Hematopoietic multipotent progenitor cell treated with erythropoietin and hydrocortisone succinate and interleukin-3 and kit ligand, for 8 days (in vitro differentiated cells): ENCODE measurements at places on chromosomes 3 and 15.
A peak's percentile ranks its signal among the peaks of the same experiment; 100 is the strongest.

GRCh38 chr3:164852866-164853265 lies 225.4 kb downstream of the SI start:
- no peak for DNase-seq

- no peak for DNase-seq
These were observed 25.7 kb downstream of the ACAA1 start for GRCh38 chr3:38111201-38111600.

DNA sequence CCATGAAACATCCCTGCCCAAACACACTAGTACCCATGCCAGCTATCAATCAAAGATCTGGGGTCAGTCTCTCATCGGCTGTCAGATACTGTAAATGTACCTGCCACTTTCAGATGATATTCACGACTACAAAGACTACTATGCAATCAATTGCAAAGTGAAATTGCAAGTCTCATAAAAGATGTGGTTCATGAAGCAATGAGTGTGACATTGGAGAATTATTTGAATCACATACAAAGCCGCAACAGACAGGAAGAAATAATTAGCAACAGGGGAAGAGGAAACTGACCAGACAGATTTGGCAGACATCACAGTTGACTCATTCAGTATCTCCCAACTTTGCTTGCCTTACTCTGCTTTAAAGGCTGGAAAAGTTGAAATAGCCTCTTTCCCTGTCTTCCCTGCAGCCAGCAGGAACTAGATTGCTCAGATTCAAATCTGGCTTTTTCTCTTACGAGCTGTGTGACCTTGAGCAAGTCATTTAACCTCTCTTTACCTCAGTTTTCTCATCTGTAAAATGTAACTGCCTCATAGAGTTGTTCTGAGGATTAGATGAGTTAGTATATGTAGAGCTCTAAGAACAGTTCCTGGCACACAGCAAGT lies 95.7 kb upstream of the C3orf80 start:
- DNase-seq: no peak

DNA sequence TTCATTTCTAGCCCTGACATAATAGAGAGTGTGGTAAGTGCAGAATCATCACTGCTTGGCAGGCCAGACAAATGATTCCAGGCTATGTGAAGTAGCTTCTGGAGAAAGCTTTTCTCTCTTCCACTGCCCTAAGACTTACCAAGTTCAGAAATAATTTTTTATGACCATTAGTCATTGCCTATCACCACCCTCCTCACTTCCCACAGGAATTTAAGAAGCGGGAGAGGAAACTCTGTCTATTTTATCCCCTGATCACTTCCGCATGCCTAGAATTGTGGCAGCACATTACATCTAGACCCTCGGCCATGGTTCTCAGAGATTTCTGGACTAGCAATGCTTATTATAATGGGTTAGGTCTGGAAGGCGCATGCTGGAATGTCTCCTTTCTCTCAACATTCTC lies 397.8 kb upstream of the NR2F2 start:
- no peak for DNase-seq

- DNase-seq: no peak
These were observed 128.9 kb downstream of the ZIC1 start for GRCh38 chr3:147538034-147538433.

DNA sequence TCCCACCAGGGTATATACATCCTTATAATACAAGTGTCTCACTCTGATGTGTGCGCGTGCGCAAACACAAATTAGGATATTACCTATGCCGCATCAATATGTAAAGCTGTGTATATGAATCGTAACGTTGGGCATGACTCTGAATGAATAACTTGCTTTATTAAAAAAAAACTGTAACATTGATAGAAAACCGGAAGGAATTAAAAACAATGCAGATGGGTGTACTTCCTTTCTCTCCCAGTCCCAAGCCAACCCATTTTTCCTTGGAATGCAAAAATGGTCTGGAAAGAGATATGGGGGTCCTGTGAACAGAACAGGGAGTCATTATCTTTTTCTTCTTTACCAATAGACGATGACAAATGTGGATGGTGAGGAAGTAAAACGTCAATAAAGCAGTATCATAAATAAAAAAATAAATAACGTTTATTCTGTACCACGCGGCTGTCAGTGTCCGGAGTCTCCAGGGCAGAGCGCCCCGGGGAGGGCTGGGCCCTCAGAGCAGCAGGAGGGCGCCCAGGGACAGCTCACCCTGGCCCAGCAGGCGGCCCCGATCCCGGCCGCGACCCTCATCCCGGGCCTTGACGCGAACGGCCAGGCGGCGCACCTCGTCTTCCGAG lies 1.6 kb downstream of the C2CD4B start:
- no peak for DNase-seq

- no peak for DNase-seq
These were observed 34.0 kb downstream of the TKT start for GRCh38 chr3:53221827-53222182.

- DNase-seq: peak; percentile 69
These were observed 593.4 kb upstream of the TGFBR2 start for GRCh38 chr3:30012941-30013543.

DNA sequence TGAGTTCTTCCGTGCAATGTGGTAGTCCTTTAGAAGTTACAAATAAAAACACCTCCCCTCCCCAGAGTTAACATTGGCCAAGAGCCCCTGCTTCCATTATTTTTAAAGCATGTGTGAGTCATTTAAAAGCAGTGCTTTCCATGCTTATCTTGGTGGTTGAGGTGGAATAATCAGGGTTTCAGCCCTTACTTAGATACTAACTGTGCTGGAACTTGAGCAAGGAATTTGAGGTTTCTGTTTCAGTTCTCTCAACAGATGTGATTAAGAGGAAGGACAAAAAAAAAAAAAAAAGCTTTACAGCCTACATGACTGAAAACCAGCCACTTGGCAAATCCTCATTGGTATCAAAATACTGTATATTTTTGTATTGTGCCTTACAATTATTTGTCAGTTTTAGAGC lies 64.5 kb downstream of the CGNL1 start:
- no peak for DNase-seq

DNA sequence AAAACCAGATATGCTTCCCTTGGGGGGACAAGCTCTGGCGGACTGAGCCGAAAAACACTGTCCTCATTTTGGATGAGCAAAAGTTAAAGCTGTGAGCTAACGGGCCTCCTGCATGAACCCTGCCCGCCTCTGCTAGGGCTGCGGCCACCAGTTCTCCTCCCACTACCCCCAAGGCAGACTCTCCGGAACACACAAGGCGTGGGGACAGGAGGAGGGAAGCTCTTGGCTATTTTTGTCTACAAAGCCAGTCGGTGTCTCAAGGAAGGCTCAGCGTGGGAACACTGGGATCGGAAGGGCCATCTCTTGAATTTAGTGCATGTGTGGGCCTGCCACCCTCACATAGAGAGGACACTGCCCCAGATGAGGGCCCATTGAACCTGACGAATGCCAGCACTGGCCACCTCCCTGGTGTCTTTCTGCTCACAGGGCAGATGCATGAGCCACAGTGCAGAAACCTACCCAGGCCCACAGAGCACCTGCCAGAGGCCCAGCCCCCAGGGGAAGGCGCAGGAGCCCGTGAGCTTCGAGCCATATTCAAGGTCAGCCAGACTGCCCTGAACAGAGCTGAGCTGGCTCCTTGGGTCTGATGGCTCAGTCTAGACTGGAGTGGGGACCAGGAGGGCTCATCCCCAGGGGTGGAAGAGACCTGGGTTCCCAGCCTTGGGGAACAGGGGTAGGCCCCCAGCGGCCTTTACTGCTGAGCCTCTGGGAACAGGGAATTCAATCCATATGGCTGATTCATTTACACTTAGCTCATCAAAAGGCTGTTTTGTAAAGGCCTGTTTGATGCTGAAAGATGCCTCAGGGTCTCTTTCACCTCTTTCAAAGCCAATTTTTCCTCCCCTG lies 38.3 kb downstream of the HCN4 start:
- DNase-seq: no peak

GRCh38 chr15:68484696-68485400 lies 52.9 kb upstream of the ITGA11 start:
- DNase-seq: no peak

- DNase-seq: no peak
These were observed 91.3 kb upstream of the SLC4A7 start for GRCh38 chr3:27575499-27575898.

DNA sequence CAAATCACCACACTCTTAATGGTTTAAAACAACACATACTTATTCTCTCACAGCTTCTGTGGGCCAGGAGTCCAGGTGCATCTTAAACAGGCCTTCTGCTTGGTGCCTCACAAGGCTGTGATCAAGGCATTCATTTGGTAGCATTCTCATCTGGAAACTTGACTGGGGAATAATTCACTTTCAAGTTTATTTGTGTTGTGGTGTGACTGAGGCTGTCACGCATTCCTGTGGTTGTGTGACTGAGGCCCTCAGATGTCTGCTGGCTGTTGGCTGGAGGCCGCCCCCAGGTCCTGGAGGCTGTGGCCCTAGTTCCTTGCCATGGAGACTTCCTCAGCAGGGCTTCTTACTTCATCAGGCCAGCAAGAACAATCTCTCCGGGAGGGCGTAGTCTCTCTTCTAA lies 16.9 kb upstream of the FAM3D start:
- no peak for DNase-seq

DNA sequence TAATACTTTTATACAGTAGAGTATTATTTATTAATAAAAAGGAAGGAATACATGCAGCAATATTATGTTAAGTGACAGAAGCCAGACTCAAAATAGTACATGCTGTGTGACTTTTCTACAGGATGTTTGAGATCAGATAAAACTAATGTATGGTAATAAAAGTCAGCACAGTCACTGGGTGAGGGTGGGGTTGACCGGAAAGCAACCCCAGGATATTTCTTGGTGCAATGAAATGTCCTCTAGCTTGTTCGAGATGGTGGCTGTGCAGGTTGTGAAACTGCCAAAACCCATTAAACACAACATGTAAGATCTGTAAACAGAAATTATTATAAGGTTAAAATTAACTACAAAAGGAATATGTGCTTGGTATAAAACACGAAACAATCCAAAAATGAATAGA lies 20.8 kb upstream of the ALDH1L1 start:
- DNase-seq: no peak

GRCh38 chr3:105222568-105223093 lies 144.1 kb upstream of the ALCAM start:
- DNase-seq: no peak

GRCh38 chr15:96330064-96330449 lies 443 bp upstream of the NR2F2 start:
- no peak for DNase-seq
